ENCODE measurements at places on chromosomes 4 and X.

DNA sequence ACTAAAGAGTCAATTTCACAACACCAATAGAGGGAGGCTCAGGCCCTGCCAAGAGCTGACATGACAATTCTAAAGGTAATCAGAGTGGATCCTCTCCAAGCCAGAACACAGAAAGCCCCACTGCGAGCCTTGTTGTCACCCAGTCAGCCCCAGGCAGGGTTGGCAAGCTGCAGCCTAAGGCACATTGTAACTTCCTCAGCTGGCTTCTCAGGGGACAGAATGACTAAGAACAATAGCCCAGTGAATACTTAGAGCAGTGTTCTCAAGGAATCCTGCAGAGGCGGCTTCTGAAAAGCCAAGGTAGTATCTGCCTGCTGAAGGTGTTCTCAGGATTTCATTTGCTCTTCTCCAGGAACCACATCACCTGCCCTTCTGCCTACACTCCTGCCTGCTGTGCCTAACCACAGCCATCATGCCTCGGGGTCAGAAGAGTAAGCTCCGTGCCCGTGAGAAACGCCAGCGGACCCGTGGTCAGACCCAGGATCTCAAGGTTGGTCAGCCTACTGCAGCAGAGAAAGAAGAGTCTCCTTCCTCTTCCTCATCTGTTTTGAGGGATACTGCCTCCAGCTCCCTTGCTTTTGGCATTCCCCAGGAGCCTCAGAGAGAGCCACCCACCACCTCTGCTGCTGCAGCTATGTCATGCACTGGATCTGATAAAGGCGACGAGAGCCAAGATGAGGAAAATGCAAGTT lies at the start of gene MAGEB4:
TSS of gene MAGEB4 (plus strand) at position 277 of the 692 bp plus-strand sequence. CDS start at position 413, 136 bp downstream.
- no peak for DNase-seq

DNA sequence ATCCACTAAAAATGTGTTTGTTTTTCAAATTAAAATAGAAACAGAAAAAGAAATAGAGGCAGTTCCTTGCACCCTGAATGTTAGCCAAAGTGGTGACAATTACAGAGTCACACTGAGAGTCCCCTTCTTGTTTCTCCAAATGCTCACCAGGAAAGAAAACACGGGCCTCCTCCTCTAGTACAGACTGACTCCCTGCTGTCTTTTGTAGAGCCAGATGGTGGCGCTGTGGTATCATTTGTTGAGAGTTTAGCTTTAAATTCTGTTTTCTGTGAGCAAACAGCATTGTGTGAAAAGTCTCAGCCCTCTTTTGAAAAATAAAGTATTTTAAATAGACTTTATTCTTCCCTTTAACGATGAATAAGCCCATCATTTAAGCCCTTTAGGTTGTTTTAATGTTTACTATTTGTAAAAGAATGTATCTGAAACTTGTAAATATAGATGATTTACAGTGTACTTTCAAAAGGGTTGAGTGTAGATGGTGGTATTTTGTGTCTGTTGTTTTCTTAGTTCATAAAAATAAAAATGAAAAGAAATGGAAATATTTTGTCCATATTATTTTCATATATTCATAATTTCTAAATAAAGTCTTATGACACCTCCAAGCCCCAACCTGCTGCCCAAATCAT lies 36.9 kb upstream of the ATOH1 start:
- DNase-seq: no peak

- DNase-seq: no peak
Measured at GRCh38 chr4:182862921-182863320, 54.3 kb downstream of the DCTD start.

- no peak for DNase-seq
Measured at GRCh38 chr4:7867191-7867590, 72.5 kb downstream of the AFAP1 start.

DNA sequence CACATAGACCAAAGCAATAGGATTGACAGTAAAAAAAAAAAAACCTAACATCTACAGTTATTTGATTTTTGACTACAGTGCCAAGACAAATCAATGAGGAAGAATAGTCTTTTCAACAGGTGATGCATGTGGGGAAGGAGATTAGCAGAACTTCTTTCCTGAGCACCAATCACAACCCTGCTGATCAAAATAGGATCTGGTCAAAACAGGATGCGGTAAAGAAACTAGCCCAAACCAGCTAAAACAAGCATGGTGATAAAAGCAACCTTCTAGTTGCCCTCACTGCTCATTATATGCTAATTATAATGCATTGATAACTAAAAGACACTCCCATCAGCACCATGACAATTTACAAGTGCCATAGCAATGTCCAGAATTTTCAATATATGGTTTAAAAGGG lies 667.5 kb downstream of the GRXCR1 start:
- no peak for DNase-seq

- DNase-seq: no peak
Measured at GRCh38 chr4:8255698-8256441, 13.7 kb upstream of the HTRA3 start.

- DNase-seq: no peak
Measured at GRCh38 chrX:87900320-87900908, 382.8 kb downstream of the KLHL4 start.

DNA sequence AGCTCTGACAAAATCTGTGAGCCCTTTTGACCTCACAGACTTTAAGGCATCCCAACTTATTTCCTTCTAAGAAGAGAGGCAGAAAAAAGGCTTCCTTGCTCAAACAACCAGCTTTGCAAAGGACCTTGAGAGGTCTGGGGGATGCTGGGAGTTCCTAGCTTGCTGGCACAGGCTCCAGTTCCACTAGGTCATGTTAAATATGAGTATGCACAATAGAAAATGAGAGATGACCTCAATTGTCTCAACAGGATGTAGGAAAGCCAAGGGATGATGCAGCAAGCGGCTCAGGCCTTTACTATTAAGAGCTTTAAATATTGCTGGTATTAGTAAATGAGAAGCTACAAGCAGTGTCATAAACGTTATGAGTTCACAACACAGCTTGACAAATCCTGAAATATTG lies 13.3 kb upstream of the ZNF827 start:
- no peak for DNase-seq

DNA sequence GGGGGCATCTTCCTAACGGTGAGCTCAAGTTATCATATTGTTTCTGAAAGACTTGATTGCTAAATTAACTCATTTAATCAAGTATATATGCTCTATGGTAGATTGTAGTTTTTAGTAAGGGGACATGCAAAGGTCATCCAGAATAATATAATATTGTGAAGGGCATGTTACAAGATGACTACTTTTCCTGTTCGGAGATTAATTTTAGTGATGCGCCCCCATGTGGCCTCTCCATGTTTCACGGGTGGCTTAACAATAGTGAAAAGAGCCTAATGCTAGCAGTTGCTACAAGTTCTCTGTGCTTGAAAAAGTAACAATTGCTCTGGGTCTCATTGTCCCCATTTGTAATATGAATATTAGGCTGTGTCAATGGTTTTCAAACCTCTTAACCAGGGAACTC lies 12.2 kb downstream of the SMPX start:
- peak; percentile 2 for DNase-seq

- DNase-seq: no peak
Measured at GRCh38 chr4:88819818-88820697, 122.4 kb upstream of the NAP1L5 start.

GRCh38 chrX:2863646-2864045 lies 34.9 kb downstream of the GYG2 start:
- DNase-seq: no peak

- no peak for DNase-seq
Measured at GRCh38 chr4:77003400-77003799, 53.8 kb downstream of the SEPTIN11 start.

- no peak for DNase-seq
Measured at GRCh38 chr4:41504167-41504818, 33.7 kb upstream of the LIMCH1 start.

DNA sequence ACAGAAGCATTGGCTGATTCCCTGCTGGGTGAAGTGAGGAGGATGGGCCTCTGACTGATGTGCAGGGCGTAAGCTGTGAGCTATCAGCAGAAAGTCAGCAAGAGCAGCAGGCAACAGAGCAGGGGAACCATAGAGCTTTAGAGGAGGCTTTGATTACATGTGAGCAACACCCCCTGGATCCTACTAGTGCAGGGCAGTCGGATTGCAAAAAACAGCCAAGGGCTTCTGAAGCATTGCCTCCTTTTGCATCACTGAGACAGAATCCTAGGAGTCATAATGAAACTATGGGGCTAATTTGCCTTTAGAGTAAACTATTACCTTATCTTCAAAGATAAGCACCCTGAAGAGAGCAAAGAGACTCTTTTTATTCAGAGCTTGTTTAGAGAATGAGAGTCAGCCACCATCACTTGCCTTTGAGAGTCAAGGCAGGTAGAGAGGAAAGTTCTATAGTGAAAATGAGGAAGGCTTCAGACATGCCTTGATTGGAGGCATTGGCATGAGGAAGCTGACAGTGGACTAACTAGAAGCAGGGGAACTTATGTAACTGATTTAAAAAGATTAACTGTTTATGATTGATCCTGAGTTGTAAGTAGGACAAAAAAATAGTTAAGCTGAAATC lies 420.3 kb downstream of the PDHA2 start:
- DNase-seq: no peak

DNA sequence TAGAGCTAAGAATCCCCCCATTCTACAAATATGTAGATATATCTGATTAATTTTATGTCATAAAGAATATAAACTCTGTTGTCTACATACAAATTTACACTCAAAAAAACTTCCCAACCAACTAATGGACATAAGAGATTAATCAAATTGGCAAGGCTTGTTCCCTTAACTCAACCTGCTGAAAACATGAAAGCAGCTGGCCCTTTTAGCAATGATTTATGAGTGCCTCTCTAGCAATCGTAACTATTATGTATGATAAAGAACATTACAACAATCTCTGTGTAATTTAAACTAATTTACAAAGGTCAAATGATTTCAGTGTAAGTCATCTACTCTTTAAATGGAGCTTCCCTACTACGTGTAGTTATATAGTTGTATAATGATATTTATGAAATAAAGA lies 83.1 kb upstream of the FTHL17 start:
- DNase-seq: no peak

DNA sequence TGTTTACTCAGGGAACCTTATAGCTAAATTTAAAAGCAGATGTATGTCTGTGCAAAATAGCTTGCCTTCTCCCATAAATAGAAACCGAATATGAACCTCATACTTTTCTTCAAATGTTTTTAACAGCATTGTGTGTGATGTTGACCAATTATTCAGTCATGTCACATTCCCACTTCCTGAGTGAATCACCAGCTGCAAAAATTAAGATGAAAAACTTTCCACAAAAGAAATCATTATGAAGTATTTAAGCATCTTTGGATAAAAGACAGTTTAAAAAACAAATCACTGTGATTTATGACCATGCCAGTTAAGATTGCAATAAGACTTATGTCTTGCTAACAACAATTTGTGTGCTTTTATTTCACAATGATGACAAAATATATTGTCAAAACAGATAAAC lies 220.1 kb downstream of the PDGFC start:
- no peak for DNase-seq

DNA sequence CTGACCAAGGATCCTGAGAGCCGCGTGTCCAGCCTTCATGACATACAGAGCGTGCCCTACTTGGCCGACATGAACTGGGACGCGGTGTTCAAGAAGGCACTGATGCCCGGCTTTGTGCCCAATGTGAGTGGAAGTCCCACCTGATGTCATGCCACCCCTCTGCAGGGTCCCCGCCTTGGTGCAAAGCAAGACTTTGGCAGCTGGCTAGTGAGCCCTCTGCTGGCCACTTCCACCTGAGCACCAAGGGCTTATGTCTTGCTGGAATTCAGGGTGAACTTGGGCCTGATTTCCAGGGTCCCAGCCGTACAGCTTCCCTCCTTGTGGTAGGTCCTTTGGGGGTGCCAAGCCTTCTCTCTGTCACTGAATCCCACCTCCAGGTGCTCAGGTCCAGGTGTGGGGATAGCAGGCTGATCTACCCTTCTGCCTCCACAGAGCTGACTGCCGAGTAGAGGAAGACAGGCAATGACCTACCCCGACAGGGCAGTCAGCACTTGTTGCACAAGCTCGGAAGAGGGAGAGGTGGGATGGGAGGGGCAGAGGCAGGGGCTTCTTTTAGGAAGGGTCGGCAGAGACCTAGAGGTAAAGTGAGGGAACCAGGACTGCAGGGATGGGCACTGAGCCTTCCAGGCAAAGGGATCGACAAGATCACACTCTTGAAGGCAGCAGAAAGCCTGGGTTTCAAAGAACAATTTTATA lies 248.1 kb downstream of the EVC2 start:
- DNase-seq: no peak

- DNase-seq: no peak
Measured at GRCh38 chrX:96763608-96764007, 79.0 kb downstream of the DIAPH2 start.

DNA sequence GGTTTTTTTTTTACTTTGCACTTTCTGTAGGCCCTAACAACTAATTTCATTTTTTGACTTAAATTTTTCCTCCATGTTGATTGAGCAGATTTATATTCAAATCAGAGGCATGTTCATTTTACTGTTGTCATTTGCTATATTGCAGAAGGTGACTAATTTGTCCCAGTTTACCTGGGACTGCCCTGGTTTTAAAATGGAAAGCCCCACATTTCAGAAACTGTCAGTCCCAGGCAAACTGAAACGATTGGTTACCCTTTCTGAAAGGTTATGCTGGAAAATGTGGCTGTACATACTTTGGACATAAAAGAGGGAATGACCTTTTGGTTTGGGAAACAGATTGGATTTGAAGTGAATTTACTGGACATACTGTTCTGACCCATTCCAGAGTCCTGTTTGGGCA lies 160.0 kb downstream of the SPCS3 start:
- DNase-seq: no peak

GRCh38 chr4:35250761-35251160 lies 993.6 kb downstream of the ARAP2 start:
- no peak for DNase-seq

GRCh38 chr4:175330236-175330635 lies 412.1 kb downstream of the ADAM29 start:
- DNase-seq: no peak

DNA sequence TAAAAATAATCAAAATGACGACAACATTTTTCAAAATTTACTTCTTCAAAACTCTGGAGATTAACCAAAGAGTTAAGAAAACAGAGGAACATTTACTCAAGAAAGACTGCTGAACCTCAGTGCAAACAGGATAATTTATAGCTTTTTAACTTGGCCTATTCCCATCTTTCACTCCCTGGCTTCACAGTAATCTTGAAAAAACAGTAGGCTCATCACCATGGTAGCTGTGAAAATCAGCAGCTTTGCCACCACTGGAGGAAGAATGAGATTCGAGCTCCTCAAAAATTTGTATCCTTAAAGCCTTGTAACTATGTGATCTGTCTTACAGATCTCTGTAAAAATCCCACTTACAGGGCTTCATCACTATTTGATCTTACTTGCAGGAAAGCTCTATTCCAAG lies 447.7 kb upstream of the CTSO start:
- DNase-seq: no peak
